AG10803 (cell line): ENCODE measurements at places on chromosomes 12 and 14.

DNA sequence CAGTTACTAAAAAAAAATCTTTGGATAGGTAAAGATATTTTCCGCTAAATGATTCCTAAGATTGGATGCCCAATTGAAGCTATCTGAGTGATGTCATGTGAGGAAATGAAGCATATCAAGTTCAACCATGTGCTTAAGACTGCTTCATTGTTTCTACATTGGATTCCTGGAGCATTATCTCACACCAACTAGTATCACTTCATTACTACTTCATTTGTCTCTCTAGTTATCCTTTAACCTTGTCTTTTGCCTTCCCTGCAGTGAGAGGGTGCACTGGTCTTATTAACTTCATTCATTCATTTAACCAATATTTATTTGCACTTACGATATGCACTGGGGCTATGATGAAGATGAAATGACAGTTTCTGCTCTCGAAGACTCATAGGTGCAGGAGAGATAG is 198.1 kb downstream of the SLC38A4 start:
- no peak for DNase-seq

GRCh38 chr14:99808515-99808914 is 15.3 kb downstream of the EML1 start:
- peak; percentile 24 for DNase-seq

DNA sequence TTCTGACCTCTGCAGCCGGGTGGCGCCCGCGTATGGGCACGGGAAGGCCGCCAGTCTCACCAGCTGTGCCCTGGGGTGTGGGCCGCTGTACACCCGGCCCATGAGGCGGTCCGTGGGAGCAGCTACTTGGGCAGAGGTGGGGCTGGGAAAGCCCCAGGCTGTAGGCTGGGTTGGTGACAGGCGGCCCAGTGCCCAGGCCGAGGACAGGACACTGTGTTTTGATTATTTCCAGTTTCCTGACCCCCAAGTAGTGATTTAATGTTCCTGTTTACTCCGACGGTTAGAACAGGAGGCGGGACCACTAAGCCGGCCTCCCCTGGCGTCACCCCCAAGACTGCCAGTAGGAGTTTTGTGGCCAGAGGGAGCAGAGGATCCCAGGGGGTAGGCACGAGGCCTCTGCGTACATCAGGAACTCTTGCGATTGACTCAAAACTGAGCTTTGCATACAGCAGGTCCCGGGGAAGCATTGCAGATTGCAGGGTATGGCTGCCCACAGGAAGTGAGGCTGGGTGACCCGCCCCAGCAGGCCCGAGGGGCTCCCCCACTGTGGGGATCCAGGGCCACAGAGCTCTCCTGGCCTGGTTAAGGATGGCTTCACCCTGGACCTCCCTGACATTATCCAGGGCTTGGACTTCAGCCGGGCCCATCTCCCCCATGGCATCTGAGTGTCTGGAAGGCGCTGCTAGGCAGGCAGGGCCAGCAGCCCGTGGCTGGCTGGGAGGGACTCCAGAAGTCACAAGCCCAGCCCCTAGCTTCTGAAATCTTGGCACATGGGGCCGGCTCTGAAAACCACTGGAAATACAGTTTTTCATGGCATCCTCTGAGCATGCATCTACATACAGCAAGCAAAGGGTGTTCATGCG is 42.5 kb upstream of the DIO3 start:
- no peak for DNase-seq

- DNase-seq, result no peak
These were observed 20.4 kb upstream of the AMIGO2 start for GRCh38 chr12:47100160-47100559.

DNA sequence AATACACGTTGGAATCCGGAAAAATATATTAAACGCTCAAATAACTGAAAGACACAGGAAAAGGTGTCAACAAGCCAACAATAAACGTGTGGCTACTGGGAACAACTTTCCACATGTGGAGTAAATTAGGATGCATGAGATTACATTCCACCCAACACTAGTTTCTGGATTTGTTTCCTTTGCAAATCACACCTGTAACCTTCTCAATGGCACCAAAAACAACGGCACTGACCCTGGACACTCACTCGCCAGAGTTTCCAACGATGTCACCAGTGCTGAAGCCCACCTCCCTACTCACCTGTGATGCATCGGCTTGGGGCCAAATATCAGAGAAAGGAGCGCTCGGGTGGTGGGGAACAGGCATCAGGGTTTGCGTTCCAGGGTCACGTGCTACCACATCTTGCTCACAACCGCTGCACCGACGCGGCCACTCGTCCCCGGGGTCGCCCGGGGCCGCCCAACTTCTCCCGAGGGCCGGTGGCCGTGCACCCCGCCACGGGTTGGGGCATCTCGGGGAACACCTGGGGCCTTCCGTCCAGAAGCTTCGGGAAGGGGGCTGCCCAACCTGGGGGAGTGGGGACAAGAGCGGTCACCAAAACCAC is 629 bp downstream of the PRDM4 start:
- peak; percentile 6 for DNase-seq

GRCh38 chr14:92417759-92418158 is 94.8 kb downstream of the SLC24A4 start:
- DNase-seq, result peak; percentile 59

GRCh38 chr12:124153392-124153791 is 141.5 kb upstream of the RFLNA start:
- DNase-seq, result peak; percentile 52

- DNase-seq, result no peak
These were observed 56.3 kb downstream of the PLXNC1 start for GRCh38 chr12:94204499-94205247.

- DNase-seq, result no peak
These were observed 128.5 kb downstream of the HMGA2 start for GRCh38 chr12:65952737-65953209.

- DNase-seq, result no peak
These were observed 53.4 kb upstream of the DLK1 start for GRCh38 chr14:100673085-100673806.

- DNase-seq, result no peak
These were observed 4.4 kb upstream of the YY1 start for GRCh38 chr14:100234511-100234910.

DNA sequence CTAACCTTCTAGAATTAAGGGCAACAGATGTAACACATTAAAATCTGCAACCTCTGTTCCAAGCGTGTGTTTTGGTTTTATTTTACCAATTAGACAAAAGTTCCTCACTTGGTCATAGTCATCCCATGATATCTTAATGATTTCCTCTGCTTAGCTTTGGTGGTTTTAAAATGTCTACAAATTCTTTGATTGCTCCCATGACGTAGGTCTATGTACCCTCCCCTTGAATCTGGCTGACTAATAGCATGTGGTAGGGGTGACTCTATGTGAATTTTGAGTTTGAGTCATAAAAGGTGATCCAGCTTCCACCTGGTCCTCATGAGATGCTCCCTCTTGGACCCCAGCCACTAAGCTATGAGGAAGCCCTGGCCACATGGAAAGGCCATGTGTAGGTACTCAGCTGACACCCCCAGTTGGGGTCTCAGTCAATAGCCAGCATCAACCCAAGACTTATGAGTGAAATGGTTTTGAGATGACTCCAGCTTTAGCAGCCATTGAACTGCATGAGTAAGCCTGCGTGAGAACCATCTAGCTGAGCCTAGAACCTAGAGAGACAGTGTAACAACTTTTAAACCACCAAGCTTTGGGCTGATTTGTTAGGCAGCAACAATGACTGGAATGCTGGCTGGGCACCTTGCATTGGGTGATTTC is 247.1 kb downstream of the MSRB3 start:
- DNase-seq, result peak; percentile 96

DNA sequence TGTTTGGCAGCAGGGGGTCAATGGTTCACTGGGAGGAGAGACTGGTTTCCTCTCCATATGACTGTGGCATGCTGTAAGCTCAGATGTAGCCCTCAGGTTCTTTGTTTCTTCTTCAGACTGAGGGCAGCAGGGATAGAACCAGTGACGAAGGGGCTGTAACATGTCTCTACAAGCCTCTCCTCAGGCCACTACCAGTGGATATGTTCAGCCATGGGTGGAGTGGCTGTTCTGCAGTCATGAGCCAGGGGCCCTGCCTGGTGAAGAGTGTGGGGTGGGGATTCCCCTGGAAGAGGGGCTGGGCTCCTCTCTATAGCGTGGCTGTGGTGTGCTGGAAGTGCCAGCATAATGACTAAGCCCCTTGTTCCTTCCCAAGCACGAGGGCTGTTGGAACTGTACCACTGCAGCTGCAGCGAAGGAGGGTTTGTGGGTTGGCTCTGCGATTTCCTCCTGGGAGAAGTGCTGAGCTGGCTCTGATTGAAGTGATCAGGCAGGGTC is 55.8 kb downstream of the CMAS start:
- peak; percentile 85 for DNase-seq

GRCh38 chr12:132776816-132777568 is 15.4 kb upstream of the ANKLE2 start:
- no peak for DNase-seq

DNA sequence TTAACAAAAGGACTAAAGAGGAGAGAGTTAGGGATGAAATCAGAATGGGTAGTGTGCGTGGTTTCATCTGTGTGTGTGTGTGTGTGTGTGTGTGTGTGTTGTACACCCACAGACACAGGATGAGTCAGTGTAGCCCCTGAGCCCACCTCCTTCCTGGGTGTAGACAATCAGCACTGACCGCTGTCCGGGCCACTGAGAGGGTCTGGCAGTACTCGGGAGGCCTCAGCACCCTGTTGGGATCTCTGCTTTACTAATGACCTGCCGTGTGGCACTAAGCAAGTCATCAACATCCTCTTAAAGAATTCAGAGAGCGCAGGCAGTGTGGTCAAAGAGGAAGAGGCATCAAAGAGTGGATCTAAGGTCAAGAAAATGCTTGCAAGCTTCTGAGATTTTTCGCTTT is 112.6 kb downstream of the PRMT8 start:
- no peak for DNase-seq

DNA sequence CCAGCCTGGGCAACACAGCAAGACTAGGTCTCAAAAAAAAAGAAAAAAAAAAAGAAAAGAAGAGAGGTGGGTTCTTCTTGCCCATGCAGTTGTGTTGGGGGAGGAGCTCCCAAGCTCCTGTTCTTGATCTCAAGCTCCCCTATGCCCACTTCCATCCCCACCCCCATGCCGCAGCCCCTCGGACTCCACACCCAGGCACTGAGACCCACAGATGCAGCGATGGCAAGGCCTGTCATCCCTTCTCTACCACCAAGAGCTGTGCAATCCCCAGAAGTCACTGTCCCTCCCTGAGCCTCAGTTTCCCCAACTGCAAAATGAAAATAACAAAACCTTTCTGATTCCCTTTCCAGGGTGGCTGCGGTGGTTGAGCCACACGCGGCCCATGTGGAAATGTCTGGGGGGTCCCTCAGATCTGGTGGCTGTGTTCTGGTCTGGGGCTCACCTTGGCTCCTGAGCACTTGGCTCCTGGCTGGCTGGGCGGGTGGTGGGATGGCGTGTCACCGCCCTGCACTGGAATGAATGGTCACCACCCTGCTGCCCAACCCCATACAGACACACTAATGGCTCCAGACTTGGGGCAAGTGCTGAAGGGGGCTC is 22.6 kb upstream of the KIF26A start:
- DNase-seq, result no peak

DNA sequence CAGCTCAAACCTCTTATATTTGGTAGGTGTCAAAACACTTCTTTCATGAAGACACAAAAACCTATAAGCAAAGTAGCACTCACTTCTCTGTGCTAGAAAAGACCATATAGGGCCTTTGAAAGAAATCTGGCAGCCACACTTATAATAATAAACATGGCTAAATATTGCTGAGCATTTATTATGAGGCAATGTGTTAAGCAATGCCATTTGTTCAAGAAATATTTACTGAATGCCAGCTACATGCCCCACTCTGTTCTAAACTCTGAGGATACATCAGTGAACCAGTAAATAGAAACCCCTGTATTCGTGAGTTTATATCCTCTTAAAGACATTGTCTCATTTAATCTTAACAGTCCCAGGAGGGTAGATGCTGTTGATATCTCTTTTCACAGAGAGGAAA is 52.0 kb downstream of the RNFT2 start:
- DNase-seq, result no peak

DNA sequence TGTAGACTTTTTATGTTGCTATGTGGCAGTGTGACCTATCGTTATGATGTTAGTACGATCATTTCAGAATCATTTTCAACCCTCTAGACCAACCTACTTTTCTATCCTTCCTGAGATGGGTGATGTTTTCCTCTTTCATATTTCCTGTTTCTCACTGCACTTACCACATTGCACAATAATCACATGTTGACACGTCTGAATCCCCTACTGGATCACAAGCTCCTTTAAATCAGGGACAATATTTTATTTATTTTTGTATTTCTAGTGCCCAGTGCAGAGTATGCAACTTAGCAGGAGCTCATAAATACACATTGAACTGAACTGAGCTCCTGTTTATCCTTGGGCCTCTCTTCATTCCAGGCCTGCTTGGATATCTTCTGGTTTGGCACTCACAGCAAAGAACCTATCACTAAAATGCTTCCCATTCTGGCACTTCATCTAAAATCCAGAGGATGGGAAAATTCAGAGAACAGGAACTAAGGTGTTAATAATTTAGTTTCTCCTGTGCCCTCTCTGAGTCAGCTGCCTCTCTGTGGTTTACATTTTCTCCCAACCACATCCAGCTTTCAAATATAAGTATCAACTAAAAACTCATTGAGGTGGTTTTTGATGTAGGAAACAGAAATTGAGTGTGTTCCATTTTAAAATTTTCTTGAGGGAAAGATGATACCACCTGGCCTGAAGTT is 69.4 kb upstream of the DYRK2 start:
- DNase-seq, result no peak

GRCh38 chr14:55610713-55611370 is 30.8 kb downstream of the KTN1 start:
- DNase-seq, result no peak

DNA sequence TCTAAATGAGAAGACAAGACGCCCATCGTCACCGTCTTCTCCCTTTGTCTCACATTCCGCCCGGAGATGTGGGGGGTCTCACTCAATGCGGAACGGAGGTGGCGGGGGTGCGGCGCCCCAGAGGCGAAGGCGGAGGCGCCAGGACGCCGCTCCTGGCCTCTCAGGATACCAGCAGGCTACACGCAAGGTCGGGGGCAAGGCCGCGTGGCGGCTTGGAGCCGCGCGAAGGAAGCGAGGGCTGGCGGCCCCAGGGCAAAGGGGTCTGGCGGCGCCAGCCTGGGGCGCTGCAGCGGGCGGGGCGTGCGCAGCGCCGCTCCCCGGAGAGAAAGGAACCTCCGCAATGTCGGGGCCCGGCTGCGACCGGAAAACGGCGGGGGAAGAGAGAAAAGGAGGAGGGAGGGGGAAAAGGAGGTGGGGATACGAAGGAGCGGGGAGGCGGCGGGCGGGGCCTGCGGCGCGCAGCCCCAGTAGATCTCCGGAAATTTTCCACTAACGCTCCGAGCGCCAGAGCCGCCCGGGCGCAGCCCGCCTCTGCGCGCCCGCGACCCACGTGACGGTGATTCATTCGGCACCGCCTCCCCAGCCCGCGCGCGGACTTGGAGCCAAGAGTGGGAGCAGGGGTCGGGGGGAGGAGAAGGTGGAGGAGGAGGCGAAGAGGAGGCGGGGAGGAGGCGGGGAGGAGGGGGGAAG is 10.5 kb upstream of the SLC38A2 start:
- DNase-seq, result peak; percentile 98

DNA sequence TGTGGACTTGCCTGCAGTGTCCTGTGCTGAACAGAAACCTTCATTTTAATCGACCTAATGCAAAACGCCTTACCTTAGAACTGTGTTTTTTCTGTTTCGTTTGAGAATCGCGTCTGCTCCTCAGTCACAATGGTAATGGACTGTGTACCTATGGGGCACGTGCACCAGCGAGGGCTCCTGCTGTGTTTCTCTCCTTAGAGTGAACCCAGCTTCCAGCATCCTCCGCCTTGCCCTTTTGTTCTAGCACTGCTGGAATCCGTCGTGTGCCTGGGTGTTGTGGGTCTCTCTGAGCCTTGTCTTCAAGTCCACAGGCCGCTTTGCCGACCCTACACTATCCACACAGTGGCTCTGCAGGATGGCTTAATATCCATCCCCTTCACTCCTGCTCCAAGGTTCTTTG is 3.6 kb downstream of the AMN start:
- DNase-seq, result no peak
